ENCODE measurements at places on chromosomes 7 and 10.
A peak's percentile ranks its signal among the peaks of the same experiment; 100 is the strongest.

GRCh38 chr10:96509017-96509641 is 4.6 kb downstream of the TLL2 start:
- peak; percentile 95 for DNase-seq

DNA sequence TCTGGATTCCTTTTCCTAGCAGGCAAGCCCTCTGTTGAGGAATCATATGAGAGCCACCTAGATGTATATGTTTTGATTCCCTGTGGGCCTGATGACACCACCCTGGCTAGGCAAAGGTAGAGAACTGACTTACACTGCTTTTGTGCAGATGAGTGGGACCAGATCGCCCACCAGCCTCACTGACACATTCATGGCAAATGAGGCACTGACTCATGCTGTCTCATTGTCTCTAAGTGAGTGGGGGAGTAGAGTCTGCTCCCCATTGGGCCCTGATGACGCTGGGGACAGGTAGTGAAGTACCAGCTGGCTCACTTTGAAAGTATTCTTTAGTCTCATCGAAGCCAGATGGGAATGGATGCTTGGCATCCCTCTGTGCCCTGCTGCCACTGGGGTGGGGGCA is 326.3 kb downstream of the ABCA13 start:
- DNase-seq = no peak

DNA sequence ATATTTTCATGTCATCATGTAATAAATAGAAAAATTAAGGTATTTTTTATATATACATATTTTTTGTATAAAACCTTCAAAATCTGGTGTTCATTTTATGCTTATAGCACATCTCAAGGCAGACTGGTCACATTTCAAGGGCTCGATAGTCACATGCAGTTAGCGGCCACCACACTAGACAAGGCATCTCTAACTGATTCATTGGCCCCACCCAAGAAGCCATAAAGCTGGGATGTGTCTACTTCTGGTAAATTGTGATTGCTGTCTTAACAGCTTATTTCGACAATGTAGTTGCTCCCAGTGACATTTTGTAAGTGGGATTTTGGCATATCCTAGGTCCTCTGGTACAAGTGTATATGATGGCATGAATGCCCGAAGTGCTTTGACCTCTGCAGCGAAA is 168.7 kb downstream of the FRMD4A start:
- no peak for DNase-seq

DNA sequence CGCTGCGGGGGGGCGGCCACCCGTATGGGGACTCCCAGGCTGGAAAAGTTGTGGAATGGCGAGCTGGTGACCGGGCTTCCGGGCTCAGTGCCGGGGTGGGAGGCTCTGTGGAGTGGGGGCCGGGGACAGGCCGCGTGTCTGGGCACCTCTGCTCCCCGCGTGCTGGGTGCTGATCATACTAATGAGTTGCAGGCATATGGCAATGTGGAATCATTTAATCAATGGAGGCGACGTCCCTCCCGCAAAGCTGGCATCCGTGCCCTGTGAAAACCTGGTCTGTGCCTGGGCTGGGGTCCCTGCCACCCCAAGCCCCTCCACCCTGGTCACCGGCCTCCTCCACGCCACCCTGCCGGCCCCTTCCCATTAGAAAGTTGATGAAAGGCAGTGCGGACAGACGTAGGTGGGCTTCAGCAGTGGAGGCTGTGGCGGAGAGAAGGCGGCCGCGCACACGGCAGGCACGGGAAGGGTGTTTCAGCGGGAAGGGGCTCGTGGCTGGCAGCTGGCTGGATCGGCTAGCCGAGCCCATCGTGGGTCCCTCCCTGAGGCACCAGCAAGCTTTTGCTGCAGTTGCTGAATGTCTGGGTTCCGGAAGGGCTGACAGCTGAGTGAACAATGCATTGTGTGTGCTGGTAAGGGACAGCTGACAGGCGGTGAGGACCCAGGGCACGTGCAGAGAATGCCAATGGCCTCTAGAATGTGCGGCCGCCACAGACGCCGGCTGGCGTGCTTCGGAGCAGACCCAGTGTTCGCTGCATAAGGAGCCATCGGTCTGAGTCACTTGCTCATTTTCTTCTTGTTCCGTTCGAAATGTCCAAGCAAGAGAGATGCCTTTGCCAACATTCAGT is 1.5 kb downstream of the ADGRA1 start:
- DNase-seq = peak; percentile 61

DNA sequence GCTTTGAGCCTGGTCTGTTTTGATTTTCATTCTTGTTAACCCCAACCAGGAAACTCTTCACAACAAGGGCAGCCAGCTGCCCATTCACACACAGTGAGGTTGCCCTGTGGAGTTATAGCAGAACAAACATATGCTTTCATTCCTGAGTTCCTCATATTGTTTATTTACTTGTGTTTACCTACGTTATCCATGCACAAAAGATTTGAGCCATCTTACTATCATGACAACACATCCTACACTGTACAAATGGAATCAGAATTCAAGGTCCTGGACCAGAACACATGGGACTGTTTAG is 21.7 kb upstream of the BMPER start:
- no peak for DNase-seq

DNA sequence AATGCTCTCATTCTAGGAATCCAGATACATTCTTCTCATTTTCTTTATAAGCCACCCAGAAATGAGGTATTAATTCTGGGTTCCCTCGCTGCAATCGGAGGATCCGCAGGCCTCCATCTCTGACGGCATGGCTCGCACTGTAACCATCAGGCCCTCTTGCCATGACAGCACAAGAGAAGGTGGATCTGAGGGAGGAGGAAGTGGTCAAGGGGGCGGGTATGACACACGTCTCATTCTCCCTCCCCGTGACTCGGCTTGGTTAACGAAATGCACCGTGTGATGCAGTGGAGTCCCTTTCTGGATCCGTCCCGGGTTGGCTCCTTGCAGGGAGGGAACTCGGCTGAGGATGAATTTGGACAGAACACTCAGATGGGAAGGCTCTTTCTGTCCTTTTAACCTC is 280.2 kb downstream of the TCERG1L start:
- no peak for DNase-seq

GRCh38 chr7:122886357-122887081 is at the start of gene CADPS2:
TSS of gene CADPS2 (minus strand) at chr7:122886460. CDS start at chr7:122886337, 123 bp downstream.
- peak; percentile 91 for DNase-seq

DNA sequence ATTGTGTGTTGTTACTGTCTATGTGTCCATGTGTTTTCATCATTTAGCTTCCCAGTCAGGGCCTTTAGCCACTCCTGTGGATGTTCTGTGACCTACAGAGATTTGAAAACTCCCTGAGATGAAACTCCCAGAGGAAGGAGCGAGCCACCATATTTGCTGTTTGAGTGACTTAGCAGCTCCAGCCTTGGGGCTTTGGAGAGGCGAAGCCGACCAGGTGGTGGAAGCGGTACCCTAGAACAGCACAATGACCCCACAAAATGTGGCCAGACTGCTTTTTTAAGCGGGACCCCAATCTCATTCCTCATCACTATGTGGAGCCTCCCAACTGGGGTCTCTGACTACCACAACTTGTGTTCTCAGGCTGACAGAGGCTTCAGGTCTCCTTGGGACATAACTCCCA is 323.9 kb upstream of the KCND2 start:
- no peak for DNase-seq

DNA sequence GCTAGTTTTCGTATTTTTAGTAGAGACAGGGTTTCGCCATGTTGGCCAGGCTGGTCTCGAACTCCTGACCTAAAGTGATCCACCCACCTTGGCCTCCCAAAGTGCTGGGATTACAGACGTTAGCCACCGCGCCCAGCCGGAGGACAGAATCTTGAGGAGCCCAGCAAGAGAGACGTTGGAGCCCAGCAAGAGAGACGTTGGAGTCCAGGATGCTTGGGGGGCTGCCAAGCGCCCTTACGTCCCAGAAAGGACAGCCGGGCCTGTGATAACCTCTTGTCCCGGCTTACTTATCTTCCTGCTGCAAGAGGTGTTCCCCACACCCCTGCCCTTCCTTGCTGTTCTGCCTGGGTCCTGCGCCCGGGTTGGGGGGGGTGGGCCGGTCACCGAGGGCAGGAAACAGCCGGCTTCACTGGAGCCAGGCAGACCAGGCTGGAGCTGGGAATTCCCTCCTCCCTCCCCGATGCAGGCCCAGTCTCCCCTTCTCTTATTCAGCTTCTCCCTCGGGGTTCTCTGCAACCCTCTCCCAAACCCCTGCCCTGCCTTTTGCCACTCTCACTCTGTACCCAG is 1.9 kb upstream of the EPHB4 start:
- no peak for DNase-seq

DNA sequence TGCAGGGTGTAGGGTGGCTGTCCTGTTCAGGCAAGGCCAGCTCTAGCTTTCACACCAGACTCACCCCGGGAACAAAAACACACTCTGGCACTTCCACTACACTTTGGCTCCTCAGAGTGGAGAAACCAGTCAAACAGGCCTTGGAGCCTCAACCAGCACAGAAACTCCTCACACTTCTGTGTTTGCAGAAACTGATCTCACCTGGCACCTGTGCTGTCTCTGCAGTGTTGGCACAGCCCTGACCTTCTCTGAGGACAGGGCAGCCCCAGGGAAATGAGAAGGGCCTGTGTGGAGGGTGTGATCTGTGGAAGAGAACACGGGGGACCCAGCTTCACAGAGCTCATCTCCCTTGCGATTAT is 4.1 kb upstream of the CALML5 start:
- DNase-seq = no peak

- no peak for DNase-seq
Measured at GRCh38 chr10:83921984-83922860, 217.1 kb upstream of the GHITM start.

DNA sequence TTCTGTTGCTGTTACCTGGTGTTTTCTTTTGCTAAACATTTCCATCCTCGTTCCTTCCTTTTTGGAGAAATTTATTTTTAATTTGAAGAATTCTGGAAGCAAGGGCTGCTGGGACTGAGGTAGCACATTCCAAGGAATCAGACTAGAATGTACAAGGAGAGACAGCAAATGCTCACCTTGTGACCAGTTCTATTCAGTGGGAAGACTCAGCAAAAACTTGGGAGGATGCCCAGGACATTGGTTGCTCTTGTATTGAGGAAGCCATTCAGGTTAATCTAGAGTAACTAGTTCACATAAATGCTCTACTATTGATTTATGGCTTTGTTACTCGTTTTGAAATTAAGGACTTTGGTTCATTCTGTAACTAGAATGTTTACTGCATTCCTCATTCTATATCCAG is 11.3 kb downstream of the PLCE1 start:
- DNase-seq = peak; percentile 73

GRCh38 chr10:60444494-60445064 is 54.9 kb upstream of the ANK3 start:
- peak; percentile 58 for DNase-seq

- DNase-seq = no peak
Measured at GRCh38 chr10:97123765-97124164, 62.0 kb downstream of the SLIT1 start.

DNA sequence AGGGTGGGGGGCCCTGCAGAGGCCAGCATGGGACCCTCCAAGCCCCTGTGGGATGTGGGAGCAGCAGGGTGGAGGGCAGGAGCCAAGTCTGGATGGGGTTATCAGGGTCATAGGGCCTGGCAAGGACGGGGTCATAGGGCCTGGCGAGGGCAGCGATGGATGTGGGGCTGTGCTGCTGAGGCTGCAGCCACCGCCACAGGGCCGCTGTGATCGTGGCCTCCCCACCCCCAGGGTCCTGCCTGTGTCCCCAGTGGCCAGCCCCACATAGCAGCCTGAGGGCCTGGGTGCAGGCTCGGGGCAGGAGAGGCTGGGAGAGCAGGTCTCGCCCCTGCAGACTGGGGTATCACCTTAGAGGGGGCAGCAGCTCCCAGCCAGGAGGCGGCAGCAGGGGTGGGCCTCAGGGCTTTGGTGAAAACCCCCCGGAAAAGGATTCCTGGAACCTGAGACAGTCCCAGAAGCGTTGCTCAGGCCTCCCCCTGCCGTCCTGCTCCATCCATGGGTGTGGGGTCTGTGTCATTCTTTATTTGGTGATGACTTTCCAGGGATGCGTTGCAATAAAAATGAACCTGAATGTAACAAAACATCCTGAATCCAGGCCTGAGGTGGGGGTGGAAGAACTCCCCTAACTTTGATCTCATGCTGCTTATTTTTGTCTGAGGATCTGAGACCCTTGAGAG is 107.3 kb upstream of the SHH start:
- no peak for DNase-seq

DNA sequence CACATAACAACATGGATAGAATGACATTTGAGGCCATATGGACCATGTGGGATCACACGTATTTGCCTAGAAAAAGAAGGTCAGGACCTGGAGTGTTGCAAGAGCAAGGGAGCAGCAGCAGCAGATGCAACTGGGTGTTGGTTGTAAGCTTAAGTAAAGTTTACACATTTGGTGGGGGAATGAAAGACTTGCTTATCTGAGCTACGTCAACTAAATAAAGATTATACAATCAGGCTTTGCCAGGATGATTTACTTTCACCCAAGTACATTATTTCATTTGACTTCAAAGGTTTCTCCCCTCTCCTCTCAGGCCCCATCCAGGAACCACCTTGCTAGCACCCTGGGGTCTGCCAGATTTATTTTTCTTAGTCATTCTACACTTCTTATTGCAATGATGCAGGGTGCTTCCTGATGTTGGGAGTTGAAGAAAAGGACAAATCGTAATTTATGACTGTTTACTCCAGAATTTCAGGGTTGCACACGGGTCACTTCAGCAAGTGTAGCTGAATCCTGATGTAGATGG is 591.9 kb upstream of the IGFBP3 start:
- no peak for DNase-seq

GRCh38 chr7:133871757-133872156 is 255.4 kb upstream of the LRGUK start:
- no peak for DNase-seq

DNA sequence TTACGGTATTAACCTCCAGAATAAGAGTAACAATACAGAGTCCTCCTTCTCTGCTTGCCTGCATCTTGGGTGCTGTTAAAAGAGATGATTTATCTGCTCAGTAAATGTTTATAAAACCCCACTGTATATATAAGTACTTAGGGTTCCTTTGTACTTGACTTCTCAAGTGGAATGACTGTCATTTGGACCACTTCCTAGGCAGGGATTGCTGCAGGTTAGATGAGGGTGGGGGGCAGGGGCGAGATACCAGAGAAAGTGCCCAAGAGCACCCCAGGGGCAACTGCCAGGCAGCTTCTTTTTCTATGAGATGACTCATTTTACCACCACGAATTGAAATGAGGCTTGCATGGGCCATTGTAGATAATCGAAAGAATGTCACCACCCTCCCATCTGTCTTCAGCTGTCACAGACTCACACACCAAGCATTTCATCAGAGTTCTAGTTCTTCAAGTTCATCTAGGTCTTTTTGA is 421.9 kb upstream of the GALNT17 start:
- DNase-seq = peak; percentile 90

DNA sequence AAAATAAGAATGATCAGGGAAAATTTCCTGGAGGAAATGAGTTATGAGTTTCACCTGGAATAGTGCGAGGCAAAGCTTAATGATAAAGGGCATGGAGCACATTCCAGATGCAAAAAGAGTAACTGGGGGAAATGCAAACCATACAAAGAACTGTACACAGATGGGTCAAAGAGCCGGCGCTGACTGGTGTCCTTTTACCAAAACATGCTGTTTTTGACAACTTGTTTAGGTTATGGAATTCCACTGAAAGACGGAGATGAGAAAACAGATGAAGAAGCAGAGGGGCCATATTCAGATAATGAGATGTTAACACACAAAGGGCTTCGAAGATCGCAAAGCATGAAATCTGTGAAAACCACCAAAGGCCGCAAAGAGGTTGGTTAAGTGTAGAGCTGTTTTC is 98.2 kb downstream of the REEP3 start:
- no peak for DNase-seq

- DNase-seq = no peak
Measured at GRCh38 chr10:117775526-117775925, 233.0 kb downstream of the EMX2 start.

GRCh38 chr7:6221340-6222319 is 50.8 kb downstream of the CYTH3 start:
- no peak for DNase-seq

- no peak for DNase-seq
Measured at GRCh38 chr7:153440715-153441114, 611.5 kb upstream of the DPP6 start.
